ENCODE measurements at places on chromosomes 11 and 22.

DNA sequence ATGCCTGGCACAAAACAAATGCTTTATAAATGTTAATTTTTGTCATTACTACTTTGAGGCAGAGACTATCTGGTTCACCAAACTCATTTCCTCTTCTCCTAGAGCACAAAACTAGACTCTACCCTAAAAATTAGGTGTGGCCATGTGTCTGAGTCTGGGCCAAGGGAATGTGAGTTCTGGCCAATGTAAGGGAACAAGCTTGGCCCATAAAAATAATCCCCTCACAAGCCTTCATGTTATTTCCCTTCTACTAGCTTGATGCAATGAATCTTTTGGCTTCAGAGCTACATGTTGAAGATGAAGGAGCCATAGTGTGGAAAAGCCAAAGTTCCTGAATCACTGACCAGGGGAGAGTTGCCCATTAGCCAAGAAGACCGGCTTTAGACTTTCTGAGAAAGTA, 406.5 kb upstream of the CCDC90B start:
- no peak for DNase-seq

GRCh38 chr11:118227865-118228785, 3.3 kb upstream of the JAML start:
- DNase-seq: no peak

DNA sequence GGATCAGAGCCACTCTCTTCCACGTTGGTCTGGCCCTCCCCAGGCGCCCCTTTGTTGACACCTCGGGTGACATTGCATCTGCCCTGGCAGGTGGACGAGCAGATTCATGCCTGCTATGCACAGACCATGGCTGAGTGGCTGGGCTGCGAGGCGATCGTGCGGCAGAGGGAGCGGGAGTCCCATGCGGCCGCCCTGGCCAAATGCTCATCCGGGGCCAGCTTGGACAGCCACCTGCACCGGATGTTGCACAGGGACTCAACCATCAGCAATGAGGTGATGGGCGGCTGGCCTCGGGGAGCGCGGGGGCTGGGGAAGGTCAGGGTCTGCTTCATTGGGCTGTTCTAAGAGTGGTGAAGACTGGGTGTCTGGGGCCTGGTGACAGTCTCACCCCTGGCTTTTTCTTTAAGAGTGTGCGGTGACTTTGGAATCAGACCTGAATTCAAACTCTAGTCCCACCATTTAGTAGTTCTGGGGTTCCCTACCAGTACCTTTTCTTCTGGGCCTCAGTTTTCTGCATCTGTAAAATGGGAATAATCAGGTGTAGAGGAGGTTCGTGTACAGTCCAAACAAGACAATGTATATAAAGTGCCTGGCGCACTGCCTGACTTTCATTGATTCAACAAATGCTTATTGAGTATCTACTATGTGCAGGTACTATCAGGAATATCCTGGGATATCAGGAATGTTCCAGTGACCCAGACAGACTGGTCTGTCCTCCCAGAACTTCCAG, 53.0 kb downstream of the LHFPL7 start:
- no peak for DNase-seq

DNA sequence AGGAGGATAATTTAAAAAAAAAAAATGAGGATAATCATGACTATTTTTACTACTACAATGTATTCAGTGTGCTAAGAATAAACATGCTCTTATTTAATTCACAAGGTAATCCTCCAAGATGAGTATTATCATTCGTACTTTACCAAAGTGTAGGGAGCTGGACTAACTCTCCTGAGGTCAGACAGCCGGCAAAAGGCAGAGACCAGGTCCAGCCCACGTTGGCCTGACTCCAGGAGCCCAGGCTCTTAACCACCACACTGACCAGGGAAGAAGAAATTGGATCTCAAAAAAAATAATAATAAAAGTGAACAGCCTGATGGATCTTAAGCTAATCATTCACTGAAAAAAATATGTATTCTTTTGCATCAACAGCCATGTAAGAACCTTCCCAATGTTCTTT, 25.2 kb downstream of the PLAAT3 start:
- no peak for DNase-seq

DNA sequence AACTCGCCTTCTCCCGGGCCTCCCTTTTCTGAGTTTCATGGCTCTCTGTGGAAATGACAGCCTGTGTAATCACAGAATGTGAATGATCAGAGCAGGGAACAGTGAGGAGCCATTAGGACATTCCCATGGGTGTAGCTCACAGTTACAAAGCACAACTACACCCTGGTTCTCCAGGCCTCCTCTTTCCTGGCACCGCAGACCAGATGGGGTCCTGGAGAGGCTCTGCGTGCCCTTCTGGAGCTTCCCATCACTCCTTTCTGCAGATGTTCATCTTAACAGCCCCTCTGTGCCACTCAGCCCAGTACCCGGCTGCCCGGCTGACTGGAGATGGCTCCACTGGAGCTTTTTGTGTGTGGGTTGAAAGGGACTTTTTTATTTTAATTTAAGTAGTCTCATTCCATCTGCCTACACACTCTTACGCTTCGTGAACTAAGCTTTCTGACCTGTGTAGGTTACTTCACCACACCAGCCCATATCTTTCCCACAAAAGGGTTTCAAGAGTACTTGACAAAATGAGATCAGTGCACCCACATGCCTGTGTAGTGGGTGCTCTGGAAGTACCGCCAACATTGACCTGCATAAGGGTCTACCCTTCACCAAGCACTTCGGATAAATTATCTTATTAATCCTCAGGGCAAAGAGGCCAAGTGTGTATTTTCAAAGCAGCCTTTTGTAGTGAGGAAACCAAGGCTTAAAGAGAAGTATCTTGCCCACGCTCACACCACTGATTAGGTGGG, 29.8 kb downstream of the SREBF2 start:
- DNase-seq: peak; percentile 49

- no peak for DNase-seq
These were observed 2.5 kb upstream of the OR4C45 start for GRCh38 chr11:50030193-50030592.

DNA sequence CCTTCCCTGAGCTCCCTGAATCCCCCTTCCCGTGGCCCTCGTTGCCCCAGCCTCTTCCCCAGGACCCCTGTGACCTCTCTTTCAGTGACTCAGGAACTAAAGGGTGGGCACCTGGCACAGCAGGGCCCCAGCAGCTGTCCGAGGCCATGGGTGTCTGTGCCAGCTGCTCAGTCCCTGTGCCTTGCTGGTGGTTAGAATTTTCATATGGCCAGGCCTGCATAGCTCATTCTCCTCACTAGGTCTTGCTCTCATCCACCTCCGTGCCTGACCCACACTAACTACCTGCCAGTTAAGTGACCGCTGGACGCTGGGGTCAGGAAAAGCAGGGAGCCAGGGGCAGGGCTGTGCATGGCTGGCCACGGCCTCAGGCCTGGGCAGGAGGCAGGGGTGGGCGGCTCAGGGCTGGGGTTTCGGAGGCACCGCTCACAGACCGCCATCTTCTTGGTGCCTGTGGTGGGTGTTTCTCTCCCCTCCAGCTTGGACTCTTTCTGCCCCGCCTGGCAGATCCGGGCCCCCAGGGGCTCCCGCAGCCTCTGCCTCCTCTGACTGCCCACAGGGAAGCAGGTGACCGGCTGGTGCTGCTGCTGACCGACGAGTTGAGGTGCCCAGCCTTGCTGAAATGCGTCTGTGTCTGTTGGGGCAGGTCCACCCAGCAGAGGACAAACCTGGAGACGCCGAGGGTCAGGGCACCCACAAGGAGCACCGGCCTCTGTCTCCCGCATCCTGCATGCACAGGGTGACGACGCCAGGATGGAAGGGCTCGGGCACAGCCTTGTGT, 20.3 kb downstream of the MRGPRD start:
- no peak for DNase-seq

DNA sequence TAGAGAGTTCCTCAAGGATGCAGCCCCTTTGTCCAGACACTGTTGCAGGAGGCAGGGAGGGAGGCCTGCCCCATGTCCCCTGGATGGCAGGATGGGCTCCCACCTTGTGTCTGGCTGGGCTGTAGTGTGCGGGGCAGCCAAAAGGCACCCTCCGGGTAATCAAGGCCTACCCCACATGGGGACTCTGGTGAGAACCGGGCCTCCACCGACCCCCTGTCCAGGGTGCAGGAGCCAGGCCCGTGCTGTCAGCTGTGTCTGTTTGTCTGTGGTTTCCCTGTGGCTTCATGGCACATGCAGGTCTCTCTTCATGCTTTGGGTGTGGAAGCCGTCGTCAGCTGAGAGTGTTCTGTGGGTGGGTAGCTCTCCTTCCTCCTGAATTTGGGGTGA, 1240.9 kb downstream of the BRD1 start:
- DNase-seq: no peak

GRCh38 chr11:67053896-67054329, 2.7 kb upstream of the RHOD start:
- no peak for DNase-seq

- no peak for DNase-seq
These were observed 3.4 kb upstream of the ASCL2 start for GRCh38 chr11:2273771-2274170.

GRCh38 chr11:59172345-59173079, 580 bp downstream of the DTX4 start:
- DNase-seq: no peak

- no peak for DNase-seq
These were observed 12.2 kb downstream of the OR5J2 start for GRCh38 chr11:56188602-56189001.

DNA sequence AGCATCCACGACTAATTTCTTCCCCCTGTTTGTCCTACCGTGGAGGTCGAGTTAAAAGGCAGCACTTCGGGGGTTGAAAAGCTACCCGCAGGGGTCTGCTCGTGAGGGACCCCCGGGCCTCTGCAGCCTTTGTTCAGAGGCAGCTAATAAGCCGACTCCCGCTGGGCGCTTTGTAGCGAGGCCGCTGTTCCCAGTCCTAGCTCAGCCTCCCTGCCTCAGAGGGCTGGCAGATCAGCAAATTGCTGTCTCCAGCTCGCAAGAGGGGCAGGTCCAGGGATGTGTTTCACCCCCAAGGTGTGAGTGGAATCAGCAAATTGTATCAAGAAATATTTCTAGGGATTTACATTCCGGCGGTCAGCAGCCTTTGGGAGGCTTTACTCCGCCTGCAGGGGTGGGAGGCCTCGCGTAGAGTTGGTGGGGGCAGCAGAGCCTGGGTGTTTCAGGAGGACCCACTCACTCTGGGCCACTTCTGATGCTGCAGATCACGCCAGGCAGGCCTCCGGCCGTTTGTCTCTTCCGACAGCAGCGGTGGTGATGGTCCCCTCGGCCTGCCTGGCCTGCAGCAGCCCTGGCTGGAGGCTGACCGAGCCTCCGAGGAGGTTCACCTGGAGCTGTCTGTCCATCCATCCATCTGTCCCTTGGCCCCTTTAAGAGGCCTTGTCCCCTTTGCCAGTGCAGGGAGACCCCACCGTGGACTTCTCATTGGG, 21.6 kb upstream of the KCNQ1OT1 start:
- no peak for DNase-seq

- DNase-seq: no peak
These were observed 151.7 kb downstream of the UVRAG start for GRCh38 chr11:75966537-75967287.

- DNase-seq: no peak
These were observed 20.9 kb downstream of the TSSC4 start for GRCh38 chr11:2421226-2421994.

DNA sequence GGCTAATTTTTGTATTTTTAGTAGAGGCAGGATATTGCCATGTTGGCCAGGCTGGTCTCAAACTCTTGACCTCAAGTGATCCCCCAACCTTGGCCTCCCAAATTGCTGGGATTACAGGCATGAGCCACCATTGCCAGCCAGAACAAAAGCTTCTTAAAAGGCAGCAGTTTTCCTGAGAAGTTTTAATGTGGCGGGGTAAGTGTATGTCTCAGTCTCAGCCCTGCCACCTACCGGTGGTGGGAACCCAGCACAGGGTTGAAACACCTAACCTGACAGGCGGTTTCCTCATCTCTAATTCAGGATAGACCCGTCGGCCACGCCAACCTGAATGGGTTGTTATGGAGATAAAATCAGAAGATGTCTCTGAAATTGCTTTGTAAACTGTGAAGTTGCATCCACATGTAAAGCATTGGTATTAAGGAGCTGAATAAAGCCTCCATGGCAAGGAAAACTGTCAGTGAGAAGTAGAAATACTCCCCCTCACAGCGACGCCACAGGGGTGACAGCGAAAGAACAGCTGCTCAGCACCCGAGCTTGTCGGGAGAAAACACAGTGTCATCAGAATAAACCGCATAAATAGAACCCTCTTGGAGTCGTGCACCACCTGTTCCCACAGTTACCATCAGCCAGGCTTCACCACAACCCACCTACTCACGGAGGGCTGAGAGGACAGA, 165.9 kb upstream of the NCAM1 start:
- DNase-seq: no peak

GRCh38 chr11:1257916-1258315, 35.0 kb downstream of the MUC5B start:
- DNase-seq: no peak

GRCh38 chr11:120612513-120613263, 101.1 kb downstream of the GRIK4 start:
- no peak for DNase-seq

DNA sequence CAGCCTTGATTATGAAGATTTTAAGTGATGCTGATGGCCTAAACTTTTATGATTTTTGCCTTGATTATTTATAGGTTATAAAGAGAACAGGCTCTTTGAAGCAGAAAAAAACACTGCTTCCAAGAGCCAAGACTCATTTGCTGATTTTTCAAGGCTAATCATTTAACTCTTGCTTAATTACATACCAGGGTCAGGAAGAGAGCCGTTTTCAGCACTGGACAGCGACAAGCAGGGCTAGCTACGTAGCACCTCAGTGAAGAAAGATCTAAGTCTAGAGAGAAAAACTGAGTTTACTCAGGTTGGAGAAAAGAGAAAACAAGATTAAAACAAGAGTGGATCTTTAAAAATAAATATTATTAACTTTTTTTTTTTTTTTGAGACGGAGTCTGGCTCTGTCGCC, 615.4 kb upstream of the B3GAT1 start:
- peak; percentile 0 for DNase-seq

- DNase-seq: no peak
These were observed 35.3 kb downstream of the DGCR2 start for GRCh38 chr22:19086896-19087295.

GRCh38 chr11:71263386-71263785, 11.0 kb upstream of the SHANK2 start:
- no peak for DNase-seq

- DNase-seq: no peak
These were observed 60.8 kb upstream of the ZBED5 start for GRCh38 chr11:10918698-10919097.

DNA sequence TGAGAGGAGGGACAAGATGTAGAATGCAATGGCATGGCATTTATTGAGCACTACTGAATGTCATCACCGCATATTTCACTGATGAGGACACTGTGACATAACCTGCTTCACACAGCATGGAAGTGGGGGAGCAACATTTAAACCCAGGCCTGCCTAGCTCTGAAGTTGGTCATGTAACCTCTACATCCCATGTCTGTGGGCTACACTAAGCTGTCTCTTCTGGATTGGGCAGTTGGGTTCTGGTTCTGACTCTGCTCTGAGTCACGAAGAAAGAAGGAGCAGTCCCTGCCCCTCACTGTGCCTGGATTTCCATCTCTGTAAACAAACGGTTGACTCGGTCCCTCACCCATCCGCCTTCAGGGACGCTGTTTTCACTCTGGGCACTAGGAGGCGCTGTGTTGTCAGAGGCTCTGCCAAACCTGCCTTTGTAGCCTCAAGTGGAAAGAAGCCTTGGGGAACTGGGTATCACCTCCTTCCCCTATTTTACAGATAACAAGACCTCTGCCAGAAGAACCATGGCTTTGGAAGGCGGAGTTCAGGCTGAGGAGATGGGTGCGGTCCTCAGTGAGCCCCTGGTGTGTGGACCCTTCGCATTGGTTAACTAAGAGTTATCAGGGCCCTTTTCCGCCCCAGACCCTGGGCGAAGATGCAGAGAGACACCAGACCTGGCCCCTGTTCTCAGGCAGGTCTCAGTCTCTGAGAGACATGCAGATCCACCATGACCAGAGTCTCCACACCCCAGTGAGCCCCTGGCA, 12.7 kb upstream of the ARHGEF17 start:
- peak; percentile 60 for DNase-seq

GRCh38 chr11:122668562-122669090, 13.1 kb downstream of the UBASH3B start:
- no peak for DNase-seq

Data from stimulated activated CD4-positive, alpha-beta T cell treated with anti-CD3 and anti-CD28 coated beads, Interleukin-1b, Interleukin-23, amount 100 ng/mL, for 24 hours (primary cell).